T-helper 17 cell (primary cell): ENCODE measurements at places on chromosomes 4 and X. TPM values are rescaled to one million over a fixed set of nuclear protein-coding genes. Genes with fewer than 3 reads are reported as not detected.

DNA sequence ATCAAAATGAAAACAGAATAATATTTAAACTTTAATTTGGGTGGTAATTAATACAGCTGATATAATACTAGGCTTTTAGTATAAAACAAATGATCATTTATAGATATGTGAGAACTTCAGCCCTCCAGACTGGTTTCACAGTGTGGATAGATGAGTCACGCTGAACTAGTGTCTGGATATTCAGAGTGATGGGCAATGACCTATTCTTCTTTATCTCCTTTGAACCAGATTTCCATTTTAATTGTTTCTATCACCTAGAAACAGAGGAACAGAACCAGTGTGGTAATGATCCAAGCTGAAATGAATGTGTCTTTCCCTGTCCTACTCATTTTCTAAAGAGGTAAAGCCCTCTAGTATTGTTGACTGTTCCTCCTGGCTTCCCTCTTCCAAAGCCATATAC is 155.2 kb upstream of the GK2 start:
- DNase-seq: no peak
- peaks cover 20% of the 10 kb centered on the region for H3K27me3 ChIP-seq
- no peaks in the 10 kb centered on the region for H3K36me3 ChIP-seq
- H3K4me1 ChIP-seq: no peaks in the 10 kb centered on the region

ARMCX4 gene
- total RNA-seq: 9.9 TPM

DNA sequence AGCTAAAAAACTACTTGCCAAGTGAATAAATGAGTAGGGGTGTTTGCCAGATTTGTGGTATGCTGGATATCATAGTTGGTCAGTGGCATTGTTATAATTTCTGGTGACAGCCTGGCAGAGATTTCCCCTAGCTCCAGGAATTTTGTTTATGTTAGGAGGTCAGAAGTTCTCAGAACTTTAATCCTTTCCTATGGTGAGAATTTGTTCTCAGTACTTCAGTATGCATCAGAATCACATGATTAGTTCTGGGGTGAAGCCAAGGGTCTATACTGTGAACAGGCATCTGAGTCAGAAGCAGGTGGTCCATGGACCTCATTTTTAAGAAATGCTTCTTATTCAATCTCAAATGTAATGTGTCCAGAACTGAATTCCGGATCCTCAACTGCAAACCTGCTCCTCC is 10.5 kb downstream of the RASSF6 start:
- H3K4me3 ChIP-seq: no peak overlapping the region
- DNase-seq: no peak
- peaks cover 4% of the 10 kb centered on the region for H3K36me3 ChIP-seq
- H3K4me1 ChIP-seq: peaks cover 15% of the 10 kb centered on the region

DNA sequence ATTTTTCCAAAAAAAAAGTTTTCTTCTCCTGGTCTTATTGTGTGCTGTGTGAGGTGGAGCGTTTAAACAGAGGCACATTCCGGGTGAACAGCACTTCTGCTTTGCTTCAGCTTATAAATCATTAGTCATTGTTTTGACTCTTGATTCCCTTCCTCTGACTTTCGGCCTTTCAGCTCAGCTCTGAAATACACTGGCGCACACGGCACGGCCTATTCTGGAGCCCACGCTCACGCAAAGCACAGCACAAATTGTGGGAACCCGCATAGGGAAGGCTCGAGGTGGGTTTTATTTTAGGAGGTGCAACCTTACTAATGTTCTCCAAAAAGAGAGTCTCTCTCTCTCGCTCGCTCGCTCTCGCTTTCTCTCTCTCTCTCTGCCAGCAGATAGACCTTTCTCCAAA is 4.0 kb downstream of the POU3F4 start:
- no peak for DNase-seq
- H3K27me3 ChIP-seq: peaks cover 36% of the 10 kb centered on the region
- no peaks in the 10 kb centered on the region for H3K36me3 ChIP-seq
- peaks cover 5% of the 10 kb centered on the region for H3K4me1 ChIP-seq

ARHGAP6 gene
- 16.1 TPM for total RNA-seq

- DNase-seq: no peak
- H3K36me3 ChIP-seq: no peaks in the 10 kb centered on the region
- no peak overlapping the region for H3K27ac ChIP-seq
- H3K4me3 ChIP-seq: no peak overlapping the region
- H3K4me1 ChIP-seq: no peaks in the 10 kb centered on the region
These were observed 209.4 kb upstream of the ZFP42 start for GRCh38 chr4:187786190-187786589.

- peaks cover 28% of the 10 kb centered on the region for H3K4me1 ChIP-seq
- no peaks in the 10 kb centered on the region for H3K36me3 ChIP-seq
- peak overlapping the region; percentile 89 for H3K4me3 ChIP-seq
- peak overlapping the region; percentile 34 for H3K27ac ChIP-seq
These were observed 28.1 kb upstream of the SPON2 start for GRCh38 chr4:1200425-1201035.

SORCS2 gene
- total RNA-seq: not detected

- no peaks in the 10 kb centered on the region for H3K4me1 ChIP-seq
- no peak overlapping the region for H3K27ac ChIP-seq
- DNase-seq: no peak
- no peaks in the 10 kb centered on the region for H3K27me3 ChIP-seq
- H3K4me3 ChIP-seq: no peak overlapping the region
These were observed 278.0 kb upstream of the BOD1L1 start for GRCh38 chr4:13905543-13905942.

- H3K27ac ChIP-seq: peak within 1 kb of the TSS; percentile 86
- peaks cover 2% of the 10 kb centered on the region for H3K36me3 ChIP-seq
- DNase-seq: no peak
- H3K4me3 ChIP-seq: peak within 1 kb of the TSS; percentile 25
- H3K4me1 ChIP-seq: peaks cover 19% of the 10 kb centered on the region
These were observed at the start of gene CXCL10 for GRCh38 chr4:76023389-76023788. TSS of gene CXCL10 (minus strand) at chr4:76023497. CDS start at chr4:76023431, 66 bp downstream.

DNA sequence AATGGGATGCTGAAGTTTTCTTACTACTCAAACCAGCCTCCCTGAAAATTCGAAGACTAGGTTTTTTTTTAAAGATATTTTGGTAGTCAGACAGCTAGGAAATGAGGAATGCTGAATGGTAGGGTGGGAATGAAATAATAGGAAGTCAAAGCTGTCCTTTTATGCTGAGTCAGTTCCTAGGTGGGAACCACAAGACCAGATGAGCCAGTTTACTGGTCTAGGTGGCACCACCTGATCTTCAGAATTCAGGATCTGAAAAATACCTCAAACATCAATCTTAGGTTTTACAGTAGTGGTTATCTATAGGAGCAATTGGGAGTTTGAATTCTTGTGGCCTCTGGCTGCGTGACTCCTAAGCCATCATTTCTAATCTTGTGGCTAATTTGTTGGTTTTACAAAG is 183.1 kb upstream of the GALNT7 start:
- no peak for DNase-seq
- H3K36me3 ChIP-seq: no peaks in the 10 kb centered on the region
- H3K27ac ChIP-seq: no peak overlapping the region
- peaks cover 11% of the 10 kb centered on the region for H3K27me3 ChIP-seq
- H3K4me1 ChIP-seq: no peaks in the 10 kb centered on the region
- no peak overlapping the region for H3K4me3 ChIP-seq
